ENCODE measurements at places on chromosomes 16 and 17. TPM values are rescaled to one million over a fixed set of nuclear protein-coding genes. Genes with fewer than 3 reads are reported as not detected.

DNA sequence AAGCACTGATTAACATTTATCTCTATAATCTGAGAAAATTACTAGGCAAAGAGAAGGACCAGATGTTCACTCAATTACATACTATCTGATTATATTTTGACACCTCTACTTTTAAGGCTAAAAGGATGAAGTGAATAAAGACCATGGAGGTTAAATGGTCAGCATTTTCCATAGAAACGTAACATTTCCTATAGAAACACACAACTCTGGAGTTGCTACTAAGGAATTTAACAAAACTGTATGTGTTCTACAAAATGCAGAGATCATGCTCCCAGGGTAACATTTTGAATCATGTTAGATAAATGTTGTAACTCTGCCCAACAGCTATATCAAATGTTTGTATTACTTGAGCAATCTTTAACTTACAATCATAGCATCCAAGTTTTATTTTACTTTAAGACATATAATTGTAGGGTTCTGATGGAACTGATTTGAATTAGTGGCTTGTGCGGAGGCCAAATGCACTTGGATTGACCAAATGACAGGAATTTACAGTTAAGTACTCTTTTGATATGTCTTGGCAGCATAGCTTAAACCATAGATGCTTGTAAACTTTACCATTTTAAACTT lies 97.7 kb downstream of the RPGRIP1L start:
- H3K4me3 ChIP-seq = no peak overlapping the region
- no peak for DNase-seq
- no peak overlapping the region for H3K27ac ChIP-seq
- no peaks in the 10 kb centered on the region for H3K4me1 ChIP-seq

- H3K36me3 ChIP-seq = no peaks in the 10 kb centered on the region
- H3K4me3 ChIP-seq = no peak overlapping the region
- H3K4me1 ChIP-seq = peaks cover 5% of the 10 kb centered on the region
- no peaks in the 10 kb centered on the region for H3K27me3 ChIP-seq
Observed at GRCh38 chr17:39231591-39232551, 6.1 kb upstream of the STAC2 start.

The CA7 gene
- not detected for total RNA-seq

- no peaks in the 10 kb centered on the region for H3K36me3 ChIP-seq
- H3K27me3 ChIP-seq = no peaks in the 10 kb centered on the region
- H3K27ac ChIP-seq = no peak overlapping the region
- no peak for DNase-seq
- no peak overlapping the region for H3K4me3 ChIP-seq
- no peaks in the 10 kb centered on the region for H3K4me1 ChIP-seq
Observed at GRCh38 chr17:17254036-17254435, 17.1 kb upstream of the FLCN start.

GRCh38 chr17:39648616-39649366 lies 11.8 kb downstream of the STARD3 start:
- H3K4me1 ChIP-seq = no peaks in the 10 kb centered on the region
- no peaks in the 10 kb centered on the region for H3K27me3 ChIP-seq
- H3K4me3 ChIP-seq = no peak overlapping the region
- no peak overlapping the region for H3K27ac ChIP-seq
- H3K36me3 ChIP-seq = no peaks in the 10 kb centered on the region

DNA sequence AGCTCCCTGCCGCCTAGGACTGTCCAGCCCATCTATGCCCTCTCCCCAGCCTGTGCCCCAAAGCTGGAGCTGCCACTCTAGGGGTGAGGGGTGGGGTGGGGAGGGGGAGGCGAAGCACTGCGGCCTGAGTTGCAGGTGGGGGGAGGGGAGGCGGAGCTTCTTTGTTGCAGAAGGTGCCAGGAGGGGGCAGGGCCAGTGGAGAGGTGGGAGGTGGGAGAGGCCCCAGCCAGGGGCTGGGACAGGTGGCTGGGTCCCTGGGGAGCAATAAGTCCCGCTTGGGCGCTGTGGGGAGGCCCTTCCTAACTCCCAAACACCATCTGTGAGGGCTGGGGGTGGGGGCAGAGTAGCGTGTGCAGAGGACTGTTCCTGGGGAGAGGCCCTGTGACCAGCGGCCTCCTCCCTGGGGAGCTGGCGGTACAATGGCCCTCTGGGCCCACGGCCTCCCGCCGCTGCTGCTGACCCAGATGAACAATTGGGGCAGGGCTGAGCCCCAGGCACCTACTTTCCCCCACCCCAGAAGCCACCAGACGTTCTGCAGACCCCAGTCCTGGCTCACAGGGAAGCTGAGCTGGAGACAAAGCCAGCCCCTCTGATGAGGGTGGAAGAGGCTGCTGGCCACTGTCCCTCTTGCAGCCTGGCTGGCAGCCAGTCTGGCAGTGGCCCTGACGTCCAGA lies 2.2 kb upstream of the NTN3 start:
- no peaks in the 10 kb centered on the region for H3K36me3 ChIP-seq
- no peak overlapping the region for H3K4me3 ChIP-seq
- H3K4me1 ChIP-seq = peaks cover 58% of the 10 kb centered on the region
- no peak overlapping the region for H3K27ac ChIP-seq

The NKD1 gene
- total RNA-seq = 12.5 TPM

- H3K27ac ChIP-seq = no peak overlapping the region
- DNase-seq = no peak
- no peak overlapping the region for H3K4me3 ChIP-seq
- H3K4me1 ChIP-seq = peaks cover 5% of the 10 kb centered on the region
Observed at GRCh38 chr17:83009414-83010205, 69.8 kb upstream of the METRNL start.

DNA sequence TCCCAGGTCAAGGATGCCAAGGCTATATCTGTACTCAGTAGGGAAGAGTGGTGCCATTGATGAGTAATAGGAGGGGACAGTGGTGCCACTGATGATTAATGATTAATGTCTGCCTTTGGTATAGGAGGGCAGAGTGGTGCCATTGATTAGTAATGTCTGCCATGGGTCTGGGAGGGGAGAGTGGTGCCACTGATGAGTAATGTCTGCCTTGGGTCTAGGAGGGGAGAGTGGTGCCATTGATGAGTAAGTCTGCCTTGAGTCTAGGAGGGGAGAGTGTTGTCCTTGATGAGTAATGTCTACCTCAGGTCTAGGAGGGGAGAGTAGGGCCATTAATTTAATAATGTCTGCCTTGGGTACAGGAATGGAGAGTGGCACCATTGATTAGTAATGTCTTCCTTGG lies 507.8 kb upstream of the EEF2KMT start:
- H3K27ac ChIP-seq = no peak overlapping the region
- H3K4me1 ChIP-seq = no peaks in the 10 kb centered on the region
- H3K27me3 ChIP-seq = no peaks in the 10 kb centered on the region

DNA sequence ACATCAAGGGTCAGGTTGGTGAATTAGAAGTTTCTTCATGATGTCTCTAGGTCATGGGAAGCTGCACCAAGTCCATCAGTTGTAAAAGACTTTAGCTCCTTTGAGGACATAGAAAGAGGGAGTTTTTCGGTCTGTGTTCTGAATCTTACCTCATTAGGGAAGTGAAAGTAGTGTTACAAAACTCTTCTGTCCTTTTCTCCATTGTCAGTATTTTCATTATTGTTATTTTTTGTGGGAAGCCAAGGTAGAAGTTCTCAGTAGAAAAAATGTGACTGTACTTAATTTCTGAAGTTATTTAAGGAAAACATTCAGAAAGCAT lies 24.2 kb downstream of the MAP3K3 start:
- H3K27ac ChIP-seq = peak overlapping the region; percentile 82
- H3K4me3 ChIP-seq = no peak overlapping the region
- H3K27me3 ChIP-seq = no peaks in the 10 kb centered on the region
- H3K36me3 ChIP-seq = peaks cover 8% of the 10 kb centered on the region
- DNase-seq = no peak
- H3K4me1 ChIP-seq = peaks cover 3% of the 10 kb centered on the region

DNA sequence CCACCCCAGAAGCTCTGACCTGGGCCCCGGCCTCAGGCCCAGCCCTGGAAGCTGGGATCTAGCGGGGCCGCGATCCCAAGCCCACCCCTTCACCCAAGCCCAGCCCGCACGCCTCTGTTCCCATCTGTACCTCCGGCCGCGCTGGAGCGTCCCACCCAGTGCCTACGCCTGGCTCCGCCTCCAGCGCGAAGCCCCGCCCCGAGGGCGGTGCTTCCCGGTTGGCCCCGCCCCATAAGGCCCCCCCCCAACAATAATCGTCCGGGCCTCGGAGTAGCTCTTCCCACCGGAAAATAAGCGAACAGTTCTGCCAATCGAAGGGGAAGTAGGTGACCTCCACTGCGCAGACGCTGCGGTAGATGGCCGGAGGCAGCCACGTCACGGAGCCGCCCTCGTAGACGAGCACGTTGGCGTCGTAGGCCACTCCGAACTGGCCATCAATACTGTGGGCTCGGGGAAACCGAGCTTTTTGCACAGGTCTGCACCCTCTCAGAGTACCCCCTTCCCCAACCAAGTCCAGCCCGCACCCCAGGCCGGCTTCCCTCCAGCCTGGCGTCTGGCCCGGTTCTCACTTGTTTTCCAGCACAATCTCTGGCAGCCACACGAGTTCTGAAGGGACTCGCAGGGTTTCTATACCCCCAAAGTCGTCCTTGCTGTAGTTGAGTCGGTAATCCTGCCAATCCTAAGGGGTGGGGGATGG lies 1.1 kb downstream of the CHRNE start:
- H3K27me3 ChIP-seq = no peaks in the 10 kb centered on the region
- DNase-seq = peak; percentile 92
- peak overlapping the region; percentile 80 for H3K27ac ChIP-seq
- H3K36me3 ChIP-seq = peaks cover 8% of the 10 kb centered on the region

GRCh38 chr17:6159541-6160231 lies 89.5 kb downstream of the WSCD1 start:
- DNase-seq = no peak
- H3K27me3 ChIP-seq = no peaks in the 10 kb centered on the region
- H3K4me1 ChIP-seq = no peaks in the 10 kb centered on the region
- H3K27ac ChIP-seq = no peak overlapping the region
- no peaks in the 10 kb centered on the region for H3K36me3 ChIP-seq
- no peak overlapping the region for H3K4me3 ChIP-seq

DNA sequence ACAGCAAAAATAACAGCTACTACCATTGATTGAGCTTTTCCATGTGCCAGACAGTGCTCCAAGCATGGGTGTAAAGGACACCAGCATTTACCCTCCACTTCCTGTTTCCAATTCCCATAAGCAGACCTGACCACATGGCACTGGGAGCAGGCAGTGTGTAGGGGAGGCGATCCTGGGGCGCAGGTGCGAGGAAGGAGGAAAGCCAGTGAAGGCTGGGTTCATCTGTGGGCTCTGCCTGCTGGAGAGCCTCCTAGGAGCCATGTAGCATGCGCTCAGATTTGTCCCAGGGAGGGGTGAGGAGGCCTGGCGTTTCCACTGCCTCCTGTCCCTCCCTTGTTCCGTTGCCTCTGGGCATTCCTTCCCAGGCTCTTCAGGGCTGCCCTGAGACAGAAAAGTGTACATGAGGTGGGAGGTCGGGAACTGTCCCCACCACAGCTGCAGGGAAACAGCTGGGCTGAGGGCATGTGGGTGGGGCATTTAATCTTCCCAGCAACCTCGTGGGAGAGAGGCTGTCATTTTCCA lies 56.6 kb downstream of the SNX20 start:
- H3K4me3 ChIP-seq = no peak overlapping the region
- no peaks in the 10 kb centered on the region for H3K36me3 ChIP-seq
- H3K27ac ChIP-seq = no peak overlapping the region
- H3K4me1 ChIP-seq = peaks cover 3% of the 10 kb centered on the region
- no peak for DNase-seq

GRCh38 chr17:81665205-81666091 lies 957 bp downstream of the OXLD1 start:
- no peaks in the 10 kb centered on the region for H3K27me3 ChIP-seq
- H3K27ac ChIP-seq = peak overlapping the region; percentile 78
- peak overlapping the region; percentile 100 for H3K4me3 ChIP-seq
- H3K36me3 ChIP-seq = peaks cover 28% of the 10 kb centered on the region
- peaks cover 32% of the 10 kb centered on the region for H3K4me1 ChIP-seq
- no peak for DNase-seq

DNA sequence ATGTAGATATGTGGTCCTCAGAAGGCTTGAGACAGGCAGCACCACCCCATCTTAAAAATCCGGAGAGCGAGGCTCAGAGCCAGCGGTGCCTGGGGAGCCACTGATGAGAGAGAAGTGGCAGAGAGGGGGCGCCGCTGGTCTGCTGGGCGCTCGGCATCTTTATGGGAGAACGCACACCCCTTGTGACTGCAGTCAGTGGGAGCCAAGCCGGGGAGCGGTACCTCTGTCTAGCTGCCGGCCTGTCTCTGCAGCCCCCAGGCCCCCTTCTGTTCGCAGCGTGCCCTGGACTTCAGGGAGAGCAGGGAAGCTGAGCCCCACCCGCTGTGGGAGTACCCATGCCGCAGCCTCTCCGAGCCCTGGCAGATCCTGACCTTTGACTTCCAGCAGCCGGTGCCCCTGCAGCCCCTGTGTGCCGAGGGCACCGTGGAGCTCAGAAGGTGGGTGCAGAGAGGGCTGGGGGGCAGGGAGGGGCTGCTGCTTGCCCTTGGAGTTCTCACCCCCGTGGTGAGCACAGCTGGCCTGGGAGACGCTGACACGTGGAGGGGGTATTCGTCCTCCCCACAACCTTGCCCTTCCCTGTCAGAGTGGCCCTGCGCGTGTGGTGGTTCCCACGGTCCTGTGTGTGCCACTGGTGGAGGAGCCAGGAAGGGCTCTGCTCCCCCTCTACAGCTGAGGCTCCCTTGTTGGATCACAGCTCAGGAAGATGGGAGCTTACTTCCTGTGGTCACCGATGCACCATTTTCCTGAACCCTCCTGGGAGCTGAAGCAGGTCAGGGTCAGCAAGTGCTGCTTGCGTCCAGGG lies 44.8 kb downstream of the PRMT7 start:
- H3K27me3 ChIP-seq = no peaks in the 10 kb centered on the region
- peaks cover 94% of the 10 kb centered on the region for H3K36me3 ChIP-seq
- no peak overlapping the region for H3K27ac ChIP-seq
- no peak overlapping the region for H3K4me3 ChIP-seq
- DNase-seq = no peak

GRCh38 chr17:78694805-78695531 lies 87.1 kb downstream of the CYTH1 start:
- DNase-seq = no peak
- H3K27me3 ChIP-seq = no peaks in the 10 kb centered on the region
- no peak overlapping the region for H3K27ac ChIP-seq
- H3K4me3 ChIP-seq = no peak overlapping the region
- no peaks in the 10 kb centered on the region for H3K36me3 ChIP-seq
- H3K4me1 ChIP-seq = no peaks in the 10 kb centered on the region

The KRT32 gene
- total RNA-seq = not detected

- peak overlapping the region; percentile 64 for H3K27ac ChIP-seq
- no peaks in the 10 kb centered on the region for H3K27me3 ChIP-seq
- no peak overlapping the region for H3K4me3 ChIP-seq
- peaks cover 3% of the 10 kb centered on the region for H3K4me1 ChIP-seq
- H3K36me3 ChIP-seq = peaks cover 62% of the 10 kb centered on the region
Observed at GRCh38 chr17:16085066-16085699, 85.6 kb downstream of the TTC19 start.

GRCh38 chr17:40266882-40267281 lies 20.8 kb upstream of the CDC6 start:
- no peaks in the 10 kb centered on the region for H3K4me1 ChIP-seq
- H3K27me3 ChIP-seq = no peaks in the 10 kb centered on the region
